Urothelium cell line (cell line): ENCODE measurements at places on chromosomes 5 and 9.

- DNase-seq = no peak
Observed at GRCh38 chr9:87604886-87605588, 107.4 kb downstream of the DAPK1 start.

- DNase-seq = no peak
Observed at GRCh38 chr9:75672478-75672877, 218.0 kb upstream of the PCSK5 start.

DNA sequence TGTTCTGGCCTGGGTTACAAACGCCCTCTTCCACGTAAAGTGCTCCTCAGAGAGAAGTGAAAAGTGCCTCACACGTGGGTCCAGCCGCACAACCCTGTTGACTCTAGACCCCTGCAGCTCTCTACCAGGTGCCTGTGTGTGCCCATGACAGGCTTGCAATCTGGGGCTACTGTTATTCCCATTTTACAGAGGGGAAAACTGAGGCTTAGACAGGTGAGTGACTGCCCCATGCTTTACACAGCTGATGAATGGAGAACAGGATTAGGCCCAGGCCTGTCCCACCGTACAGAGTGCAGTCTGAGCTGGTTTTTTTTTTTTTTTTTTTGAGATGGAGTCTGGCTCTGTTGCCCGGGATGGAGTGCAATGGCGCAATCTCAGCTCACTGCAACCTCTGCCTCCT is 6.2 kb upstream of the INPP5E start:
- DNase-seq = no peak

DNA sequence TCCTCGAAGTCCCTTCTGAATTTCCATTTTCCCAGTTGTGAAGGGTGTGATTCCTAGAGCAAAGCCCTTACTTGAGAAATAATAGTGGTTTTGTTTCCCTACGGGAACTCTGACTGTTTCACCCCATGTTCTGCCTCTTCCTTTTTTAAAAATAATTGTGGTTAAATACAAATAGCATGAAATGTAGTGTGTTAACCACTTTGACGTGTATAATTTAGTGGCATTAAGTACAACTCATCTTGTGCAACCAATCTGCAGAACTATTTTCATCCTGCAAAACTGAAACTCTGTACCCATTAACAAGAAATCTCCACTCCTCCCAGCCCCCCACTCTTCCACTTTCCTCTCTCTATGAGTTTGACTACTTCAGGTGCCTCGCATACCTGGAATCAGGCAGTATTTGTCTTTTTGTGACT is 35.6 kb upstream of the HAND1 start:
- DNase-seq = no peak

- DNase-seq = no peak
Observed at GRCh38 chr5:83471405-83472212, at the start of gene VCAN. Gene VCAN (plus strand): TSS chr5:83471744. CDS start chr5:83483519, 11,775 bp downstream.

DNA sequence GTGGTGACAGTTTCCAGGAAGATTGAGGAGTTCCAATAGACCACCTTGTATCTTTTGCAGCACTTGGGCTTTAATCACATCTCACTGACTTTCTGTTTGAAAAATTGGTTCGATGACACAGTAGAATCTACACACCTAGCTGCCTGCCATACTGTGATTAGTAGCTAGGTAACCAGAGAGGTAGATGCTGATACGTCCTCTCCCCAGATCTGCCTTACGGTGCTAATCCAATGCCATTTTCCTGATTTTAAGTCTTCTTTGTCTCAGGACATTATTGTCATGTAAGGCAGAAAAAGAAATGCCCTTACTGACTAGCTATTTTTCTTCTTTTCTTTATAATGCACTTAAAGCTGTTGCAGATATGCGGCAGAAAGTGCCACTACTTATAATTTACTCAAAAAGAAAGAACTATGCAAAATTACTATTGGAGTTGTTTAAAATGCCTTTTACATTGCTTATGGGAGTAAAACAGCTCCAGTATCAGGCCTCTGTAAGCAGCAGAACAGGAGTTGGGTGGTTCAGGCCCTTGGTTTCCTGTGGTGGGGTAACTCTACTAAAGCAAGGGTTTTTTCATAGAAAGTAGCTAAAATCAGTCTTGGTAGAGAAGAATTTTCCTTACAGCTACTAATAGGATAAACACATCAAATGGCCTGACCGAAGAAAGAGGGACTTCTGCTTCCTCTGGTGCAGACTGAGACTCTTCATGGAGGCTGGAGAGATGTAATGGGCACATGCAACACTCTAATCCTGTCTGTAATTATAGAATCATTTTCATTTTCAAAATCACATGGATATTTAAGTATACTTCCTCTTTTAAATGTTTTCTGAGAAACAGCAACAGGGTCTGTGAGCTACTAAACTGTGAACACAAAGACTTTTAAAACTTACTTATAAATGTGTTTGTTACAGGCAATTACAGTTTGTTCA is 177.2 kb downstream of the MAPKAP1 start:
- no peak for DNase-seq

DNA sequence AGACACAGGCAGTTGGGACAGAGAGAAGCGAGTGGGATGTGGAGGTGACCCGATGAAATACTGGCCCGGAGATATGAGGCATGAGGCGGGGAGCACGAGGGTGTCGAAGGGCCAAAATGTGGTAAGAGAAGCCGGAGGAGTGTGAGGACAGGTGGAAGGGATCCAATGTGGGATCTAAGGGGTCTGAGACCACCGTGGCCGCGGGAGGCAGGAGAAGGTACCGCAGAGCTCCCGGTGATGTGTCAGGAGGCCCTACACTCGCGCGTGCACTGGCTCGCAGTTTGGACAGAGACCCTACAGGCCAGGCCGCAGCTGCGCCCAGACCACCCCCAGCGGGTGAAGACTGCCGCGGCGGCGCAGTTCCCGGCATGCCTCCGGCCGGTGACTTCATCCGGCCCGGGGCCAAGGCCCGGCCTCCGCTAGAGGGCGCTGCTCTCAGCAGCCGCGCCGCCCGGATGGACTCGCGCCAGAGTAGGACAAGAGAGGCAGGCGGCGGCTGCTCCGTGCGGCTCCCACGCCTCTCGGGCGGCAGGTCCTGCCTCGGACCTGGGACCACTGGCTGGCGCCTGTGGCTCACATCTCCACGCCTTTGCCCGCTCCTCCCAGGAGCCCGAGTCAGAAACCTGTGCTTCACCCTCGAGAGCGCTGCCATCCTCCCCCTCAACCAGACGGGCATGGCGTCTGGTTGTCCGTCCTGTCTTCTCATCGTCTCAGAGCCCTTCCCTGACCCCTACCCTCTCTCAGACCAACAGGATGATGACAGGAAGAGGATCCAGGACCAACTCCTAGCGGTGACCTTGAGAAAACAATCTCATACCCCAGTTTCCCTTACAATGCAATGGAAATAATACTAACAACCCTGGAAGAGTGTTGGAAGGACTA is 35.4 kb upstream of the STING1 start:
- peak; percentile 90 for DNase-seq

- DNase-seq = no peak
Observed at GRCh38 chr5:176906126-176906525, 7.0 kb upstream of the HK3 start.

- DNase-seq = no peak
Observed at GRCh38 chr5:36751886-36752285, 124.7 kb upstream of the NIPBL start.

- no peak for DNase-seq
Observed at GRCh38 chr9:118459913-118460312, 755.7 kb downstream of the TLR4 start.

DNA sequence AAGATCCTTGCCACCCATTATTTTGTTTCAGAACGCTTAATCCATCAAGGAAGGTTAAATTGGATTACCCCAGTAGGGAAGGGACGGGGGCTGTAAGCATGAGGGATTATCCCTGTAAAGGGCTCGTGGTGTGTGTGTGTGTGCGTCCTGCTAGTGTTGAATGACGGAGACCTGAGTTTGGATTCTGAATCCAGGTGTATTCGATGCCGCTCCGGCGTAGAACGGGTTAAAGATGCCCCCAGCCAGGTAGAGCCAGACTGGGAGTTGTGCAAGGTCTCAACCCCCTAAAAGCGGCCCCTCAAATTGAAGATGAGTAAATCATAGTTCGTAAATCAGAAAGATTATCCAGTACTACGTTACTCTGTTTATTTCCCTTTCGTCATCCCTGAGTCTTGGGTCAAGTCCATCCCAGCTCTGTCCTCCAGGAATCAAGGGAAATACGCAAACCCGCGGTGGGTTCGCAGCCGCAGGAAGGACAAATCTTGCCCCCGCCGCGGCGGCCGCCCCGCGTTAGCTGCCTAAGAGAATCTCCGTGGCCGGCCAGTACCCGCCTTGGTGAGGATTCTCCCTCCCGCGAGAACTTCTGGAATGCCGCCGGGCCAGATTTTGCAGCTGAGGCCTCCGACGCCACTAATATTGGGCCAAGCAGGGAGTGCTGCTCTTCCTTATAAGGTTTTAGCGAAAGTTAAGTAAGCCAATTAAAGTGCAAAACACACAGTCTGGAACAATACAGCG is 586 bp upstream of the MTAP start:
- DNase-seq = peak; percentile 62

GRCh38 chr9:135048758-135049444 is 38.6 kb upstream of the OLFM1 start:
- no peak for DNase-seq

DNA sequence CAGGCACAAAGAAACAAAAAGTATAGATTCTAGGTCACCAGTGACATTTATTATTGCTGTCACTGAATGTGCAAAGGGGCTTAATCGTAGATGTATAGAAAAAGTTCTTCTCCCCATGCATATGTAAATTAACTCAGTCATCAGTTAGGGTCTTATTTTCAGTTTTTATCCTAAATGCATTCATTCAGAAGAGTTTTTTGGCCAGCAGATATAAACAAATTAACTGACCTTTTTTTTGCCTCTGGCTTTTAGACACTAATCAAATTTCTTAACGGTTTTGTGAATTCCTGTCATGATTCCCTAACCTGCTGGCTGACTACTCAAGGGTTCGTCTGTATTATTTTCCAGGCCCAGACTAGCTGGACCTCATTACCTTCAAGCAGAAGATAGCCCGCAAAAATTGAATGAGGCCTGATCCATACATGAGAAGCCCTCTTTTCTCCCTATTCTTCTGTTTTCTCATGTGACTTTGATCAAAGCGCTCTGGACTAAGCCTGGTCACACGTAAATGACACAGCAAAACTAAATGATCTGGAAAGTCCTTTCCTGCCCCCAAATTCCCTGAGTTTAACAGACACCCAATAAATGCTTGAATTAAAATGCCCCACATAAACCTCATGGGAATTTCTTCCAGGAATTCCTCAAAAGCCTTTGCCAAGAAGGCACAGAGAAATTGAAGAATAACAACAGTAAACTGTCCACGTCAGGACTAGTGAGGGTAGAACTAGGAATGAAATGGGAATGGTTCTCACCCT is 83.7 kb downstream of the MYO10 start:
- no peak for DNase-seq

GRCh38 chr9:16294133-16294770 is 576.2 kb downstream of the BNC2 start:
- no peak for DNase-seq

GRCh38 chr5:110817459-110817858 is 78.7 kb downstream of the SLC25A46 start:
- DNase-seq = no peak

DNA sequence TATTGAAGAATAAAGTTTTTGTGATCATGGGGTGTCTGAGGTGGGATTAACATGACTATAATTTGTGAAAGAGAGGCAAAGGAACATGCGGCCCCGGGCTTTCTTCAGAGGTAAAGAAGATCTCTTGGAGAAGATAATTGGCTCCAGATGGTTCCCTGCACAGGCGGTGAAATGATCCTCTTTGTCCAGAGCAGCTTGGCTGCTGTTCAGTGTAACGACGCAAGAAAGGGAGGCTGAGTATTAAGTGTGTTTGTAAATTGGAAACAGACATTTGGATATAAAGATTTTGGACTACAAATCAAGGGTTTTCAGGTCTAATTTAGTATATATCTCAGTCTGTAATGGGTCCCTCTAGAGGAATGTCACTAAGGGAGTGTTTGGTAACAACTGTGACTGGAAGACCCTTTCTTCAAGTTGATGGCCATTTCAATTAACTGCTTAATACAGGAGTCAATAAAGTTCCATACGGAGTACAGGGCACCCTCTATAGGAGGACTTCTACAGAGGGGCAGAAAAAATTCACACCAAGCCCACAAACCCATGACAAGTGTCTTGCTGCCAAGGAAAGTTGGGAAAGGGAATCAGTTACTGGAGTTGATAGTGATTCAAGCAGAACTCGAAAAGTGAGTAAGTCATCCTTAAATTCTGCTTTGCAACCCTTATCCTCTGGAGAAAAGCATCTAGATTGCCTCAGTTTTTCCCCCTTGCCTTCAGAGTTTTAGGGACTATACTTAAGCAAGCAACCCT is 4.1 kb downstream of the EQTN start:
- DNase-seq = no peak

GRCh38 chr5:71719063-71719964 is at the start of gene CARTPT:
Gene CARTPT (plus strand): TSS chr5:71719275. CDS start chr5:71719294, 19 bp downstream.
- peak; percentile 57 for DNase-seq

DNA sequence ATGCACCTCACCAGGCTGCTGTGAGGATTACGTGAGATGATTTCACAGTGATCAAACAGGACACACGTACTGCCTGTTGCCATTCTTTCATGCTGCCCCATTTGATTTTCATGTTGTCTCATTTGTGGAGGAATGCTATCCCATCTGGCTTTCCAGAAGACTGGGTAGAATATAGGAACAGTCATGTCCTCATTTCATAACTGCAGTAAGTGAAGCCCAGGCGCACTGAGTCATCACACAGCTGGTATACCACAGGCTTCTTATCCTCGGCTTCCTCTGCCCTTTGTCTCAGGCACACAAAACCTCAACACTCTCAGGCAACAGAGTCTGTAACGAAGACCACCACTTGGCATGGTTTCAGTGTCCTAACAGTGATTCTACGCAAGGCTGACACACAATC is 62.3 kb downstream of the LHFPL2 start:
- DNase-seq = peak; percentile 87

- no peak for DNase-seq
Observed at GRCh38 chr9:135515083-135515951, 5.9 kb upstream of the LCN1 start.

DNA sequence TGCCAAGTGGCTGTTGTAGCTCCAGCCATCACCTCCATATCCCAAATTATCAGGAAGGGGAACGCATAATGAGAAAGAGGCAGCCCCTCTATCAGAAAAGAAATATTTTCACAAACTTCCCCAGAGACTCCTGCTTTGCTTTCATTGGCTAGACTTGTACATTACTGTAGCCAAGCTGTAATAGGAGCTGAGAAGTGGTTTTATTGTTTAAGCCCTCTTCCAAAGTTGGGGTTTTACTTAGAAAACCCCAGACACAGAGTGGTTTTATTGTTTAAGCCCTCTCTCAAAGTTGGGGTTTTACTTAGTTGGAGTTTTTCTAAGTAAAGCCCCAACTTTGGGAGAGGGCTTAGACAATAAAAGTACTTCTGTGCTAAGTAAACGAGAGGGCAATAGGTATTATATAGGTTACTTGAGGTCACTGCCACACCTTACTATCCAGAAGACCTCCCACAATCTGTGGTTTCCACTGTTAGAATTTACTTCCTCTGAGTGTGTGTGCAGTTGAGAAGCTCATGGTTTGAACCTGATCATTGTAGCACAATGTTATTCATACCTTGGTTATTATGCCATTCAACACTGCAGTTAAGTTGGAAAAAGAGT is 215.7 kb upstream of the OTULINL start:
- no peak for DNase-seq
